Urinary bladder (tissue), 4 donors: ENCODE measurements at places on chromosomes 2 and 18. TPM values are rescaled to one million over a fixed set of nuclear protein-coding genes. Genes with fewer than 3 reads are reported as not detected.

The SERPINB5 gene
- polyA plus RNA-seq: 5.6 TPM

The LYPD1 gene
- 0.46 TPM for polyA plus RNA-seq

The GAREM1 gene
- 3.8 TPM for polyA plus RNA-seq

The SPDYA gene
- 0.04 TPM for polyA plus RNA-seq

DNA sequence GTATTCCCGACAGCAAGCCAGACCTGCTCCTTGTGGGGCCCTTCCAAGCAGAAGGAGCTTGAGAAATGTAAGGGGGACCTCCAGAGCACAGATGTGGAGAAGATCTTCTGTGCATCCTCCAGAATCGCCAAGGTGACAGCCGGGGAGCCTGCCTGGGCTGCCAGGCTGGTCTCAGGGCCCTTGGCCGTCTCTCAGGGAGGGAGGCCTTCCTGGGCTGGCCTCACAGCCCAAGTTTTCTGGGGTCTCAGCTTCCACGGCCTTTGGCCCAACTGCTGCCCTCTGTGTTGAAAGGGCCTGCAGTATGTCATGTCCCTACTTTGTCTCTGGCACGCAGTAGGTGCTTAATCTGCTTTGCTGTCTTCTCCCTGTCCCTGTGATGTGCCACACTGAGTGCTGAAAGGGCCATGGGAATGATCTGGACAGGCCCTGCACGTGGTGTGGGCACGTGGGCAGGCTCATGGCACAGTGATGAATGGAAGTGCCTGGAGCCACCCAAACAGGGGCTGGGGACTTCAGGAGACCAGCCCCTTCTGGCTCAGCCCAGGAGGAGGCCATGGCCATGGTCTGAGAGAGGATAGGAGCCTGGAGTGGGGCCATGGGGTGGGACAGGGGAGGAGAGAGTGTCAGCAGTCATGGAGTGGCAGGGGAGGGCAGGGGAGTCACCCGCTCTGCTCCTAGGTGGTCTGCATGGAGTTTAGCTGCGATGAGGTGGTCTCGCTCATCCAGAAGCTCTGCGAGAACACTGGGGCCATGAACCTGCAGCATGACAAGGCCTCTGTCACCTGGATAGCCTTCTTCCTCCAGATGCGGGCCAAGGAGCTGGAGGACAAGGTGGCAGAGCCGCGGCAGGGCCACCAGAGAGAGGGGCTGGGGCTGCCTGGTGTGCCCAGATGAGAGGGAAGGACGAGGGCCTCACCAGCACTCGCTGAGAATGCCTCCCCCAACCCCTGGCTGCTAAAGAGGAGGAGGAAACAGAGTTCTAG, 35.4 kb downstream of the HJURP start:
- no peak for DNase-seq

DNA sequence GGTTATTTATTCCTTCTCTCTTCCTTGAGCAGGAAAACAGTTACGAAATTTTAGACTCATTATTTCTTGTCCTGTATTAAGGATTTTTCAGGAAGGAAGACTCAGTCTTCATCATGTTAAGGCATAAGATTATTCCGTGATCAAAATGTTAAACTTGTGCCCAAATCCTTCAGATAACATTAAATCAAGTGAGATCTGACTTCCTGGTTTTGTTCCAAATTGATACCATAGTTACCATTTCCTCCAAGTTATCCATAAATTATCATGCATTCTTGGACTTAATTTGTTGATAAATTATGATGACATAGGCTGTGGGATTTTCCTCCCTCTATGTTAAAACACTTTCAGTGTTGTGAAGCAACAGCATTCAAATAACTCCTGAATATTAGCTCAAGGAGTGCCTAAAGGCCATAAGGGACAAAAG, 31.9 kb downstream of the EFEMP1 start:
- DNase-seq: no peak

DNA sequence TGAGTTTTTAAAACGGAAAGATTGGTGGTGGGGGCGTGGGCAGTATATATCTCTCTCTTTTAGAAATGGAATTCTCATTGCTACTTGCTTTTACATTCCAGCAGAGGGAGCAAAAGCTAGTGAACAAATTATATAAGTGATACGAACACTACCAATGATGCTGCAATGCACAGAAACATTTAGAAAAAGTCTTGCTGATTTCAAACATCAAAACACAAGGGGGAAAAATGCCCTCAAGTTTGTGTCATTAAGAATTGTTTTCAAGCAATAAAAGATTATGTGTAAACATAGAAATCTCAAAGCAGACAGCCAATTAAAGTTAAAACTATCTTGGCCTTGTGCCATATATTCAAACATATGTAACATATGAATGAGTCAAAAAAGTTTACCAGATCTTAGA, 296.3 kb upstream of the KCNJ3 start:
- DNase-seq: peak; percentile 1

- no peak for DNase-seq
These were observed 127.0 kb downstream of the ANTXR1 start for GRCh38 chr2:69139778-69140670.

DNA sequence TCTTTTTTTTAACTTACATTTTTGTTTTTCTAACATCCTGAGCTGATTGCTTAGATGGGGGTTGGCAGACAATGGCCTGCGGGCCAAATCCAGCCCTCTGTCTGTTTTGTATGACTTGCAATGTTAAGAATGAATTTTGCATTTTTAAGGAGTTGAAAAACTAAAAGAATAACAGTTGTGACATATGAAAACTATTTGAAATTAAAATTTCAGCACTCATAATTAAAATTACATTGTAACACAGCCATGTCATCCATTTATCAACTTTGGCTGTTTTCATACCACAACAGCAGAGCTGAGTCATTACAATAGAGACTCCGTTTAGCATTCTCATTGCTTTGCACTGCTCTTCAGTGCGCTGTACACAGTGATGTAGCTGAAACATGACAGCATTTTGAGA, 94.1 kb upstream of the MC4R start:
- DNase-seq: no peak
